ENCODE measurements at places on chromosomes 1 and 21. TPM values are rescaled to one million over a fixed set of nuclear protein-coding genes. Genes with fewer than 3 reads are reported as not detected.

GRCh38 chr1:168509875-168510791, 33.7 kb downstream of the XCL2 start:
- DNase-seq = no peak

DNA sequence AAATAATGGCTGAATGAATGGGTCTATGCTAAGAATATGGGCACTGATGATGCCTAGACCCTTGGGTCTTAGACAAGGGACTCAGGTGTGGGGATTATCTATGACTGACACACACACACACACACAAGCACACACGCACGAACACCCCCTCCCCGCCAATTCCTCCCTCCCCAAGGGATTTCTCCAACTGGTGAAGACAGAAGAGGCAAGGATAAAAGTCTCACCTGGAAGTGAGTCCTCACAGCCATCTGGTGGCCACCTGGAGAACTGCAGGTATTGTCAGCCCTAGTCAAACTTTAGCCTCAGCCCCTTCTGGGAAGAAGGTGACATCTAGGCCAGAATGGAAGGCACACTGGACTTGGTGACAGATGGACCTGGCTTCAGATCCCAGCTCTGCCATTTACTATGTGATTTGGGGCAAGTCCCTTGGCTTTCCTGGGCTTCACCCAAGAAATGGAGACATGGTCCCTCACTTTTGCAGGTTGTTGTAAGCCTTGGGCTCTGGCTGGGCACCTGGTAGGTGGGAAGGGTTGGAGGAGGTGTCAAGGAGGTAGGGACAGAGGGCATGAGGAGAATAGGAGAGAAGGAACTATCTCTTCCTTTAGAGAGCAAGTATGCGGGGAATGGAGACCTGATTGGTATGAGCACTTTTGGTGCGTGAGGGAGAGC, 4.0 kb upstream of the GPR3 start:
- peak; percentile 83 for DNase-seq

DNA sequence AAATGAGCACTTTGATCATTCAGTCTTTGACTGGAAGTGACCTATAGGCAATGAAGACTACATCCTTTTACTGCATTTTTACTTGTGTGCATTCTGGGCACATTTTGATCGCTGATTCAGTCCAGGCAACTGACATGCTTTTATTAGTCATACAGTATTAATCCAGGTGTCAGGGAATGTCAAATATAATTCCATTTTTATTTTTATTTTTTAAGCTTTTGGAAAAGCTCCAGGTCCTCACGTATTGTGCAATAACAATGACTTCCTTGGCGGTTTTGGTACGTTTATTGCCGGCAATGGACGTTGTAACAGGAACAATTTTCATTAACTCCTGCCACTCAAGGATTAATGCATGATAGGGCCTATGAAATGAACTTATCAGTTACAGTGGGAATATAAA, 302.6 kb upstream of the PTBP2 start:
- DNase-seq = no peak

DNA sequence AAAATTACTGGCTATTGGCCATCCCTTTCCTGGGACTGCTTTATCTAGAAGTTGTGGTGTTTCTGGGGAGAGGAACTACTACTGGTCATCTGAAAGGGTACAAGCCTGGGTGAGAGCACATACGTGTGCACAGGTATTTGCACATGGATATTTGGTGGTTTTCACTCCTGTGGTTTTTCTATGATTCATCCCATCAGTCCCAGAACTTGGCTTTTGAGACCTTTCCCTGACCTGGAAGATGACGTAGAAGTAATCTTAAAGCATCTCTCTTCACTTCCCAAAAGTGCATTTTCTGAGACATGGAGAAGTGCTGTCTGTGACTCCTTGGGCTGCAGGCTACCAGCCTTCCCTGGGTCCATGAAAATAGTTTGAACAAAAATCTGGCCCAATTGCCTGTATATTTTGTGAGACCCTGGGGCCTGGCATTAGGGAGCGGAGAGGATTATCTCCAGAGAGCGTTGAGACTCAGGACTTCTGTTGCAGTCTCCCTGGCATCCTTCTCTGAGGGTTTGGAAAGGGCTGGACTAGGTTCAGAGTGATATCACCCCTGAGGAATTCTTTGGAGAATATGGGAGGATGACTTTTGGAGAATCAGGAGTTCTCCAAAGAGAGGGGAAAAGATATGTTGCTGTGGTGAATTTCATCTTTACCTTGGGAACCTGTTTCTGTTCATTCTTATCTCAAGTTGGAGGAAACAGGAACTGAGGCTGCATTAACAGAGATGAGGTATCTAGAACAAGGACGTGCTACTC, 130.8 kb downstream of the NOS1AP start:
- DNase-seq = no peak

Gene SEC16B
- total RNA-seq = 4.8 TPM

Measured in sciatic nerve (tissue), 2 donors.